DMS153 (cell line): ENCODE measurements at places on chromosomes 1 and 21.

DNA sequence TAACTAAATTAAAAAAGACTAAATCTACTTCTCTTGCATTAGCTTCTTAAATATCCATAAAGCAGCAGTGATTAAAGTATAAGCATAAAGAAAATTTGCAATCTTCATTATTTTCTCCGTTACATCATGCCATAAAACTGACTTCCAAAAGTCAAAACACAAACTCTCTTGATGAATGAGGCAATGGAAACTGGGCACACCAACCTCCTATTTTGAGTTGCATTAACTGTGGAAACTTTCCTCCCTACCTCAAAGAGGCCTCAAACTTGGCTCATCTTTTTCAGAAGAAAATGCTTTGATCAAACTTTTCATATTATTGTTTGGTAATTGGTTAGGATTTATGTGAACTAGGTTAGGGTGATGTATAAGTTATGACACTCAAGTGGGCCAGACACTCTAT lies 4.1 kb upstream of the BTG3 start:
- no peak for DNase-seq

GRCh38 chr1:235883261-235883927 lies 16.7 kb upstream of the LYST start:
- DNase-seq, result no peak

- no peak for DNase-seq
These were observed 11.6 kb downstream of the SUCO start for GRCh38 chr1:172544481-172545104.

GRCh38 chr1:30034105-30034626 lies 689.2 kb downstream of the MATN1 start:
- DNase-seq, result no peak

- no peak for DNase-seq
These were observed 74.3 kb upstream of the ADAR start for GRCh38 chr1:154682254-154682653.

DNA sequence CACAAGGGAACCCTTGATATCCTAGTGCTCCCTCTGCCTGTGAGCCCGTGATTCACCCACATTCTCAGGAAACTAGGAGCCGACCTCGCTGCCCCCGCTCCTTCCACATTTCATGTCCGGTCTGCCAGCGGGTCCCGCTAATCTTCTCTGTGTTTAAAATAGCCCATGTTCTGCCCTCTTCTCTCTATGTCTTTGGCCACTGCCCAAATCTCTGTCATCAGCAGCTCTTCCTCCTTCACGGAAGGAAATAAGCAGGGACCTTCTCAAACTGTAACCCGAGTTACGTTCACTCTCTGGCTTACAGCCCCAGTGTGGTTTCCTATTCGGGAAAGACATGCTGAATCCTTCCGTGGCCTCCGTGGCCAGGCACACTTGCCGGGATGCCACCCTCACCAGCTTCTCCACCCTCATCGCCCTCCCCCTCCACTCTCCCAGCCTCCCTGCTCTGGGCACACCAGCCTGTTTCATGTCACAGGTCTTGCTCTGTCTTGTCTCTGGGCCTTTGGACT lies 21.1 kb upstream of the UBXN10 start:
- DNase-seq, result no peak

DNA sequence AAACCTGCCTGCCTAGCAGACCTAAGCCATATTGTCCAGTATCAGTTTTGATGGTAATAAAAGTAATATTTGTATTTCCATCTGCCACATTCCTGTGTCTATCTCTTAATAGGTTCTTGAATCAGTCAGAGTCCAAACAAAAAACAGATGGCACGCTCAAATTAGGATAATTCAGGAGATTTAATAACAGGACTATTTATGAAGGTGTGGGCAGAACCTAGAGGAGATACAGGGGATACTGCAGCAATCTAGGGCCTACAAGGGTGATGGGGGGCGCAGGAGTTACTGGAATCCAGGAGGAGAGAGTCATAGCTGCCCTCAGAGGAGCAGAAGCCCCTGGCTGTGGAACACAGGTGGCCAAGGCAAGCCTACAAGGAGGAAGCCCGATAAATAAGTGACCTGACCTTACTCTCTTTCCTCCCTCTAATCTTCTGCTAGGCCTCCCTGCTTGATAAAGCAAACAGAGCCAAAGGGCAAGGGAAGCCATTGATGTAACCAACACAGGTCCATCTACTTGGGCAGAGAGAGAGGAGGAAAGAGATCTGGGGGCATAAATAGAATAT lies 11.9 kb upstream of the HYI start:
- DNase-seq, result no peak

DNA sequence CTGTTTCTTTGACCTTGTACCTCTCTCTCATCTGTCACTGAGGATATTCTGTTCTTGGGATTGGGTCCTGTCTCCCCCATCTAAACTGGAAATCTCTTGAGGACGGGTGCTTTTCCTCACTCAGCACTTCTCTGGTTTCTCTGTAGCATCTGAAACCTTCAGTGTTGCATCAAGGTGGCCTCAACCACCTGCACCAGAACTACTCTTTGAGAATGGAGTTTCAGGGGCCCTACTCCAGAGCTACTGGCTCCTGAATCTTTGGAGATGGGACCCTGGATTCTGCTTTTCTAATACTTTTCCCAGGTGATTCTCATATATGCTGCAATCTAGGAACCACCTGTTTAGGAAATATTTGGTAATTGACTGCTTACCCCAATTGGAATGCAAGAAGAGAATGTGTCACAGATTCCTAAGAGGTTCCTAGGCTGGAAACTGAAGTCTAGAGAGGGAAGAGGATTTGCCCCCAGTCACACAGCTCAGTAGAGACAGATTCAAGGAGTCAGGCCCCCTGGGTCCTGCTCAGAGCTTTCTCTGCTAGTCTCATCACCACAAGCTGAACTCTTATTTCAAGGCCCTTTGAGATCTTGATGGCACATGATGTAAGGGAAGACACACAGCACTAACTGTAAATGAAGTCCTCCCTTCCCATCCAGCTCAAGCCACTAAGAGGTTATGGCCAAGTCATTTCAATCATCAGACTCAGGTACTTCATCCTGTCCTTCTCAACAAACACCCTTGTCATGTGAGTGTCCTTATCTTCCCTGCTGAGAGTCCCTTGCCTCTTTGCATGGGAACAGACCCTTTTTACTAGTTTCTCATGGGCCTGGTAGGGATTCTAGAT lies 48.7 kb downstream of the EIF2D start:
- no peak for DNase-seq

GRCh38 chr21:31012133-31013089 lies 25.9 kb downstream of the KRTAP19-8 start:
- DNase-seq, result no peak

DNA sequence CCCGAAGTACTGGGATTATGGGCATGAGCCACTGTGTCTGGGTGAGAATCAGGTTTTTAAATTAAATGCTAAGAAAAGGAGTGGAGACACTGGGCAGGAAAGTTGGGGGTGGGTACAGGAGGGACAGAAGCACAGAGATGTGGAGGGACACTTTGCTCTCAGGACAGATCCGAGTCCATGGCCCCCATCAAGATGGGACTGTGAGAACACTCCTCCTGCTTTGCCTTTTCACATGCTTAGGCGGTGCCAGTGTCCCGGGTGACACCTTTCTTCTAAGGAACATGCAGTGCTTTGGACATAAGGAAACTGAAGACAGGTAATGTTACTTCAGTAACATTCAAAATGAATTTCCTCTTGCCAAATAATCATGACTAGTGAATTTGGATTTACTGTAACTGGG lies 16.7 kb downstream of the SLC25A33 start:
- DNase-seq, result no peak

GRCh38 chr1:154765970-154766369 lies 104.1 kb downstream of the KCNN3 start:
- DNase-seq, result peak; percentile 45

GRCh38 chr1:24451746-24452145 lies 36.1 kb downstream of the NIPAL3 start:
- no peak for DNase-seq

DNA sequence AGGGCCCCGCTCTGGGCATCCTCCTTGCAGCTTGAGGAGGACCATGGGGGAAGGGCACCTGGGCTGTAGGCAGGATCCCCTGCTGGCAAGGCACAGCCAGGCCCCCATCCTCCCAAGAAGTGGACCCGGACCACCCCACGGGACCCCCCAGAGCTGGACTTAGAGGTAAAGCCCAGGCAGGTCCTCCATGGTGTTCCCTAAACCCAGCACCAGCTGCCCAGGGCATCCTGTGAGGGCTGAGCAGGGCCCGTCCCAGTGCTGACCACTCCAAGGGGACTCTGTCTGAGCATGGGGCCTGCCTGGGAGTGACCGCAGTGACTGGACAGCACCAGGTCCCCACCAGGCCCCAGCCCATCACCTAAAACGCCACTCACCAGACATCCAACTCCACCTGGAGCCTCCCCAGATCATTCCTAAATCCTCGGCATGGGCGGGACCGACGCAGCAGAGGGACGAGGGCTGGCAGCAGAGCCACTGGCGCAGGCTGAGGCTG lies 21.3 kb downstream of the COL6A2 start:
- DNase-seq, result no peak

- no peak for DNase-seq
These were observed 259.4 kb upstream of the POGK start for GRCh38 chr1:166579557-166580501.

GRCh38 chr21:42363312-42363711 lies 3.0 kb downstream of the TFF1 start:
- DNase-seq, result no peak

DNA sequence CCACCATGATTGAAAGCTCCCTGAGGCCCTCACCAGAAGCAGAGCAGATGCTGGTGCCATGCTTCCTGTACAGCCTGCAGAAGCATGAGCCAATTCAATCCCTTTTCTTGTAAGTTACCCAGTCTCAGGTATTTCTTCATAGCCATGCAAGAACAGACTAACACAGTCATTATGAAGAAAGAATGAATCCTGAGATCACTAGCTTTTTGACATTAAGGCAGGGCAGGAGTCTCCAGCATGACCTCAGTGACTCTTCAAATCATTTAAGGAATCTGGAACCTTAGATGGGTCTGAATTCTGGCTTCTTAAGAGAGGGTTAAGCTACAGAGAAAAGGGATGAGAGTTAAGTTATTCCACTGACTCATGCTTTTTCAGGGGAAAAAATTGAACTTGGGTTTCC lies 79.0 kb downstream of the PTPN14 start:
- DNase-seq, result no peak

GRCh38 chr1:153358691-153358975 lies 979 bp downstream of the S100A9 start:
- no peak for DNase-seq

DNA sequence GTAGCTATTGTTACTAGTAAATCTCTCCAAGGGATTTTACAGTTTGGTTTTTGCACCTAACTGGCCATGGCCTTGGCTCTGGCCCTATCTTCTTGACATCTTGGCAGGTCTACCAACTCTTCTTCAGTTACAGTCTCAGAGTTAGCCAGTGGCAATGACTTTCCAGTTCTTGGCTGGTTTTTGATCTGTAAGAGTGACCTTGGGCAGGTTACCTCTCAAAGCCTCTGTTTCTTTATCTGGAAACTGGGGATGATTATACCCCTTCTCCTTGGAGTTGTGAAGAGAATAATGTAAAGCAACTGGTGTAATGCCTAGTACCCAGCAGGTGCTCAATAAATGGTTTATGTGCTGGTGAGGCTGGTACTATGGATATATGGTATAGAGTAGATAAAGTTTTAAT lies 6.7 kb downstream of the PHGDH start:
- no peak for DNase-seq

DNA sequence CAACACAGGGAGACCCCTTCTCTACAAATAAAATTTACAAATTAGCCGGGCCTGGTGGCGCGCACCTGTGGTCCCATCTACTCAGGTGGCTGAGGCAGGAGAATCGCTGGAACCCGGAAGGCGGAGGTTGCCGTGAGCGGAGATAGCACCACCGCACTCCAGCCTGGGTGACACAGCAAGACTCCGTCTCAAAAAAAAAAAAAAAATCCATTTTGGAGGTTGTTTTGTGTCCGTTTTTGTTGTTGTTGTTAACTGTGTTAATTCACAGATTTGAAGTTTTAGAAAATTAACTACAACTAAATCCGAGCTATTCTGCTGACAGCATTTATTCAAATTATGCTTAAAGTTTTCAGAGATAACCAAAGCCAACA lies 618 bp downstream of the CLCC1 start:
- no peak for DNase-seq

DNA sequence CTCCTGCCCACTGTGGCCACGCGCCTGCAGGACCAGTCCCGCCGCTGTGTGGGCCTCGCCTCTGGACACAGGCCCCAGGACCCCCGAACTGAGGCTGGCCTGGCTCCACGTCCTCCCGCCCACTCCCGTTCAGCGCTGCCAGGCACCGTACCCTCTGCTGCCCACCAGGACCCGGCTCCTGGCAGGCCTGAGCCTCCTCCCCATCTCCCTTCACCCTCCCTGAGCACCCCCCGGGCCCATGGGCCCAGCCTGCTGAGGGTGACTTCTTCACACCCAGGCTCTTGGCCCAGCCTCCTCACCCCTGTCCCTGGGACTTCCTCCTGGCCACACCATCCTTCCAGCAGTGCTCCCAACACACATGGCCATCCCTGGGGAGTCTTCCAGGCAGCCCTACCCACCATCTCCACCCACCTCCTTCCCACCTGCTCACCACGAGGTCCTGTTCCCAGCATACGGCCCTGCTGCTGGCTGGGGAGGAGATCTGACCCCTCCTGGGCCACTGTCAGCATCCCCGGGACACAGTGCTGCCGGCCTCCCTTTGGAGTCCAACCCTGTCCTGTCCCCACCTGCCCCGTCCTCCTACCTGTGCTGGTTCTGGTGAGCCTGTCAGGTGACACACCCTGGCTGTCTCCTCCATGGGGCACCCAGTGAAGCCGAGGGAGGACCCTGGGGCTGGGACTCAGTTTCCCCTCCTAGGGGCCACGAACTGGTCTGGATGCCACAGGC lies 53.7 kb downstream of the SLX9 start:
- DNase-seq, result no peak

- no peak for DNase-seq
These were observed 315.3 kb downstream of the OMA1 start for GRCh38 chr1:58231204-58231603.

DNA sequence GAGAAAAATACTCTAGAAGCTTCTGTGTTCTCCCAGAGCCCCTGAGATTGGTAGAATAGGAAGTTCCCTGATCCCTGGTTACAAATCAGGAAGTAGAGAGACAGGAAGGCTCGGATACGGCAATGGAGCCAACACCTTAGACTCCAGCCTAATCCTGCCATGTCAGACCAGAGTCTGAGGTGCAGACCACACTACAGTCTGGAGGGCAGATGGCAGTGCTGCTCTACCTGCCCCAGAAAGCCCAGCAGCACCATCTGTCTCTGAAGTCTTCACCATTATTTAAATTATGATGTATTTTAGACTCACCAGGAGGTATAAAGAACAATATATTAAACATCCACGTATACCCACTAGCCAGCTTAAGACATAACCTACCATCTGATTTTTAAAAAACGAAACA lies 93.0 kb downstream of the MTR start:
- DNase-seq, result no peak
